ENCODE measurements at places on chromosomes 4 and X.

GRCh38 chr4:149005191-149005590, 563.0 kb upstream of the NR3C2 start:
- no peak for DNase-seq

- no peak for DNase-seq
Observed at GRCh38 chrX:12975670-12975965, 708 bp downstream of the TMSB4X start.

GRCh38 chr4:57490520-57491255, 380.5 kb upstream of the IGFBP7 start:
- DNase-seq = no peak

DNA sequence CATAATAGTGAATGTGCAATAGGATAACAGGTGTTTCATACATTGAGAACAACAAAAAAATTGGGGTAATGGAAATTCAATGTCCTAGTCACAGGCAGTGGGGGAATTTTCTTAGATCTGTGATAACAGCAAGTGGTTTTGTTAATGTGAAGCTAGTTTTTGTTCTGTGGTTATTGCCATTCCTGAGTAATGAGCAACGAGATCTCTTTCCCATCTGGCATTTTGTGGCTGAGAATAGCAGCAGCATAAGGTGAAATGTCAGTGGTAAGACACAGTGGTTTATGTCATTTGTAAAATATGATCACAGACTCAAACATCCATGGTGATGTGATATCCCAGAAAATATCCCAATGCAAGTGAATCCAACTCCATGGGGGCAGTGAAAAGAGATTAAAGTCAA, 497.5 kb downstream of the KCNIP4 start:
- DNase-seq = no peak

- DNase-seq = no peak
Observed at GRCh38 chr4:172657081-172657480, 511.5 kb upstream of the GALNT7 start.

DNA sequence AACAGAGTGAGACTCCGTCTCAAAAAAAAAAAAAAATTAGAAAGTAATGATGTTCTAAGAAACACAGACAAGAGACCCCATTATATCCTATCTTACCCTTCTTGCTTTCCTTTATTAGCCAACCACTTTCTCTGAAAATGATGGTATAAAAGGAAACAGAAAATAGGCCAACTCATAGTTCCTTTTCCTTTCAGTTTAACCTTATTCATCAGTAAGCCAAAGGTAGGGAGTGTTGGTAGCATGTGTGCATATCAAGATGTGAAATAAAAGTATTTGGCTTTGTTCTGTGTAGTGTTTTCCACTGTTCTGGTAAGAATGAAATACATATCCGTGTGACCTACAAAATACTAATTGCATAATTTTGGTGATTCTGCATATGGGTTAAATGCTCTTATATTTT, 266.6 kb downstream of the ZNF674 start:
- DNase-seq = no peak
